Bladder microvascular endothelial cell (primary cell): ENCODE measurements at places on chromosomes 3 and 15. TPM values are rescaled to one million over a fixed set of nuclear protein-coding genes. Genes with fewer than 3 reads are reported as not detected.

Gene DIS3L
- 14.4 and 29.3 TPM in 2 replicates for total RNA-seq

Gene BFSP2
- not detected in 2 replicates for total RNA-seq

Gene EXD1
- total RNA-seq: not detected in 2 replicates

Gene CCR8
- not detected in 2 replicates for total RNA-seq

Gene CIP2A
- total RNA-seq: 19.6 and 26.0 TPM in 2 replicates

Gene TGM4
- 0.06 TPM in 1 of 2 replicates, not detected in the other for total RNA-seq
